ELF-1 (cell line): ENCODE measurements at places on chromosomes 11 and 22.

DNA sequence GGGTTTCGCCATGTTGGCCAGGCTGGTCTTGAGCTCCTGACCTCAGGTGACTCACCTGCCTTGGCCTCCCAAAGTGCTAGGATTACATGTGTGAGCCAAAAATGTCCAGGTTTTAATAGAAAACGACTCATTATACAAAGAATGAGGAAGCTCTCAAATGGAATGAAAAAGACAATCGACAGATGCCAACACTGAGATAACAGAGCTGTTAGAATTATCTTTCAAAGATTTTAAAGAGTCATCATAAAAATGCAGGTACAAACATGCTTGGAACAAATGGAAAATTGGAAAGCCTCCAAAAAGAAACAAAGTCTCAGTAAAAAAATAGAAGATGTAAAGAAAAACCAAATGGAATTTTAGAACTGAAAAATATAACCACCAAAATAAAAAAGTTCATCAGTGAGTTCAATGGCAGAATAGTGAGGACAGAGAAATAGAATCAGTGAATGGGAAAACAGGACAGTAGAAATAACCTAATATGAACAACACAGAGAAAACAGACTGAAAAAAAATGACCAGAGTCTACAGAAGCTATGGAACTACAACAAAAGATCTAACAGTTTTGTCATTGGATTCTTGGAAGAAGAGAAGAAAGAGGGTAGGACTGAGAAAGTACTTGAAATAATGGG, 10.9 kb downstream of the GAB2 start:
- DNase-seq, result no peak

- no peak for DNase-seq
Observed at GRCh38 chr11:19183646-19184045, 18.1 kb downstream of the CSRP3 start.

- no peak for DNase-seq
Observed at GRCh38 chr22:20646906-20647305, 127.0 kb upstream of the SERPIND1 start.

GRCh38 chr11:118883368-118884071, at the start of gene CXCR5:
TSS of gene CXCR5 (plus strand) at chr11:118883892. CDS start at chr11:118883942, 50 bp downstream.
- DNase-seq, result peak; percentile 44

GRCh38 chr22:38782402-38783094, 11.4 kb downstream of the DNAL4 start:
- peak; percentile 18 for DNase-seq

DNA sequence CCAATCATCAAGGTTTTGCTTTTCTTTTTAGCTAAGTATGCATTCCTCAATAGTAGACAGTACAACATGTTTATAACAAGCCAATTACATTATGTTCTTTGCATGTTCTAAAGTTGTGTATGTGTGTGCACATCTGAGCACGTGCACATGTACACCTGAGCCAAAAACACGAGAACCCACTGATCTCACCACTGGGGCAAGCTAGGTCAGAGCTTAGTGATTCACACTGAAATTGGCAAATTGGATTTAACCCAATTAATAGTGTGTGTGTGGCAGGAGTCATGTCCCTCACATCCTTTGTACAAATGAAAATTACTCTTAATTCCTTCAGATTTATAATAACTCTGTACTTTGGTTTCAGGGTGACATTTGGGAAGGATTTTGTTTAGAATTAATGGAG, 145.7 kb upstream of the TEAD1 start:
- no peak for DNase-seq

- DNase-seq, result no peak
Observed at GRCh38 chr11:46471943-46472661, 80.5 kb upstream of the CHRM4 start.

GRCh38 chr11:2419638-2420501, 19.3 kb downstream of the TSSC4 start:
- peak; percentile 85 for DNase-seq

GRCh38 chr11:78256962-78257361, 68.2 kb downstream of the USP35 start:
- no peak for DNase-seq

GRCh38 chr11:98559961-98560360, 460.8 kb upstream of the CNTN5 start:
- DNase-seq, result no peak

GRCh38 chr11:35549787-35550186, 24.4 kb upstream of the PAMR1 start:
- peak; percentile 60 for DNase-seq
